ENCODE measurements at places on chromosomes 3 and 15. TPM values are rescaled to one million over a fixed set of nuclear protein-coding genes. Genes with fewer than 3 reads are reported as not detected.

SLC12A1 gene
- total RNA-seq = 5.8 TPM

PLCH1 gene
- total RNA-seq = 30.9 TPM

TRH gene
- total RNA-seq = 29.1 TPM

TM4SF18 gene
- 4.8 TPM for total RNA-seq

TTLL13 gene
- total RNA-seq = not detected

ARRDC4 gene
- total RNA-seq = 34.4 TPM

MINAR1 gene
- 41.8 TPM for total RNA-seq

CCDC39 gene
- total RNA-seq = 3.9 TPM

CNTN4 gene
- 96.0 TPM for total RNA-seq

SV2B gene
- 30.2 TPM for total RNA-seq

CAND2 gene
- 16.8 TPM for total RNA-seq

UBA3 gene
- total RNA-seq = 106 TPM

SLC6A6 gene
- total RNA-seq = 12.5 TPM

ISY1 gene
- total RNA-seq = 13.4 TPM

MESP2 gene
- 0.92 TPM for total RNA-seq

DZIP1L gene
- total RNA-seq = 14.3 TPM

MCCC1 gene
- 36.7 TPM for total RNA-seq

FOXB1 gene
- total RNA-seq = 2.1 TPM

CCR2 gene
- total RNA-seq = 0.23 TPM

GRAMD2A gene
- 4.4 TPM for total RNA-seq

RBM5 gene
- 245 TPM for total RNA-seq

SCN11A gene
- total RNA-seq = 0.46 TPM

GPD1L gene
- 57.9 TPM for total RNA-seq

PLA1A gene
- total RNA-seq = 0.23 TPM

SGO1 gene
- 3.5 TPM for total RNA-seq

CHRD gene
- 6.0 TPM for total RNA-seq

WDR49 gene
- 34.6 TPM for total RNA-seq

KNL1 gene
- 12.0 TPM for total RNA-seq

Measured in diencephalon (tissue), 1 donor.